ENCODE measurements at places on chromosomes 12 and 14. TPM values are rescaled to one million over a fixed set of nuclear protein-coding genes. Genes with fewer than 3 reads are reported as not detected.

Gene MED13L
- 71.8 TPM for total RNA-seq

Gene CCDC88C
- 175 TPM for total RNA-seq

Gene LARP4
- total RNA-seq: 45.8 TPM

- no peak for DNase-seq
Measured at GRCh38 chr14:29576927-29577326, 350.7 kb downstream of the PRKD1 start.

DNA sequence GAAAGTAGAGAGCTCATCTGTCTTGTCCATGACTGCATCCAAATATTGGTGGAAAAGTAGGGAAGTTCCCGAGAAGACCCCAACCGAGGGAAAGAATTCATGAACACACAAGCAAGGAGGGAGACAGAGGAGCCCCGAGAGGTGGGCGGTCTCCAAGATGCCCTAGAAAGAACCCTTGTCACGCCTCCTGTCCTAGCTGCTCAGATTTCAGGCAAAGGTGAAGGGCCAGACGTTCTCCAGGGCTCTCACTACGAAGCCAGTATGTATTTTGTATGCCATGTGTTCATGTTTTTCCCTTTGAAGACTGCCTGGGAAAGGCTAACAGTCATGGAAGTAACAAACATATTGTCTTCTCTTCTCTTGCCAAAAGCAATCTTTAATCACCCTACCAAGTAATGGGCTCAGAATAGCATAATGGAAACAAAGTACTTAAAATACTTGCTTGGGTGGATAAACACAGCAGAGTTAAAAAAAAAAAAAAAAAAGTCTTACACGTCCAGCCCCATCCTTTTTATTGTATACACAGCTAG is 99.2 kb upstream of the TBX3 start:
- DNase-seq: no peak

- no peak for DNase-seq
Measured at GRCh38 chr14:104843442-104844305, 21.4 kb upstream of the CEP170B start.
